Stimulated activated CD4-positive, alpha-beta T cell treated with anti-CD3 and anti-CD28 coated beads, Interleukin-1b, Interleukin-23, amount 100 ng/mL, for 1 hour (primary cell): ENCODE measurements at places on chromosomes 5 and 9.
A peak's percentile ranks its signal among the peaks of the same experiment; 100 is the strongest.

DNA sequence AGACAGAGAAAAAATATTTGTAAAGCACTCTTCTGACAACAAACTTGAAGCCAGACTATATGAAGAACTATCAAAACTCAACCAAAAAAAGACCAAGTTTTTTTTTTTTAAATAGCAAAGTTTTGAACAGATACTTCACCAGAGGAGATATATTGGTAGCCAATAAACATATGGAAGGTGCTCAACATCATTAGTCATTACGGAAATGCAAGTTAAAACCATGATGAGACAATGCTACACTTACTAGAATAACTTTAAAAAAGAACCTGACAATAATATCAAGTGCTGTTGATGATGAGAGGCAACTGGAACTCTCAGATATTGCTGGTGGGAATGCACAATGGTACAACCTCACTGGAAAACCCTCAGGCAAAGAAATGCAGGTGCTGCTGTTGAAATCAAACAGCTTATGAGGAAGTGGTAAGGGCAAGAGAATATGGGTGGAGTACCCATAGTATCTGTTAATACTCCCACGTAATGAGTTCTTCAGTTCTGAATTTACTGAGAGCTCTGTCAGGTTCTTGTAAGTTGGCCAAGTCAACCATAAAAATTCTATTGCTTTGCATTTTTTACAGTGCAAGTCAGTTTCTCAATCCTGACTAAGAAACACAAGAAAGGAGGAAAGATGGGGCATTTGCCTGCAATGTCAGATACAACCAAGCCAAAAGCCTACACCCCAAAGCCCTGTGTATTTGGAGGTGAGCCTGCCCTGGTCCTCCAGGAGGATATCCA lies 87.3 kb upstream of the GNAQ start:
- no peak for DNase-seq

DNA sequence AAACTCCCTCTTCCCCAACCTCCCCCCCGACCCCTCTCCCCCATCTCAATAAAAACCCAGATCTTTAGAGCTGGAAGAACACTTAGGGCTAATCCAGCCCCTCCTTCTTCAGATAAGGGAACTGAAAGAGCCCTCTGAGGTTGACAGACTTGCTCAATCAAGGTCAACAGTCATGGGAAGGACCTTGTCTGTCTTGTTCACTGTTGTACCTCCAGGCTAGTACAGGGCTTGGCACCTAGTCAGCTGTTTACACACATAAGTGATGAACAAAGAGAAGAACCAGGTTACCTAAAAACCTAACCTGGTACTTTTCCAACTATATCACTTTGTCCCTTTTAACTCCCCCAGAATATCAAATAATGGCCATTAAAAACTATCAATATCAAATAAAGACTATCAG lies 2.4 kb downstream of the TTC39B start:
- no peak for DNase-seq

- no peak for DNase-seq
Measured at GRCh38 chr9:35757226-35757891, 3.3 kb upstream of the MSMP start.

DNA sequence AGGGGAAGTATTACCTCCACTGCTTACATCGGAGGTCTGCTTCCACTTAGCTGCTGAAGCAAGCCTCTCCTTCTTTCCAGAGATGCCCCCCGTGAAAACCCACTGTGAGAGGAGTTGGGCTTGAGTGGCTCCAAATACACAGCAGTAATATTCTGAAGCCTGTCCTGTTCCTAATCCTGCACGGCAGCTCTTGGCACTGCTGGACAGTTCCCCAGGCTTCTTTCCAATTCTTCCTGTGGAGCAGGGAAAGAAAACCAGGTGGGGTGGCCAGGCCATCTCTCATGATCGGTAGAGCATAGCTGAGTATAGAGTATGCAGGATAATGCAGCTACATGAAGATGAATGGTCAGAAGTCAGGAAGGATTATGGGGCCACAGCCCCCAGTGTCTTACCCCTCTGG lies 335.3 kb downstream of the MARCHF11 start:
- DNase-seq = no peak

GRCh38 chr9:92480291-92480771 lies 2.0 kb downstream of the ASPN start:
- DNase-seq = no peak

DNA sequence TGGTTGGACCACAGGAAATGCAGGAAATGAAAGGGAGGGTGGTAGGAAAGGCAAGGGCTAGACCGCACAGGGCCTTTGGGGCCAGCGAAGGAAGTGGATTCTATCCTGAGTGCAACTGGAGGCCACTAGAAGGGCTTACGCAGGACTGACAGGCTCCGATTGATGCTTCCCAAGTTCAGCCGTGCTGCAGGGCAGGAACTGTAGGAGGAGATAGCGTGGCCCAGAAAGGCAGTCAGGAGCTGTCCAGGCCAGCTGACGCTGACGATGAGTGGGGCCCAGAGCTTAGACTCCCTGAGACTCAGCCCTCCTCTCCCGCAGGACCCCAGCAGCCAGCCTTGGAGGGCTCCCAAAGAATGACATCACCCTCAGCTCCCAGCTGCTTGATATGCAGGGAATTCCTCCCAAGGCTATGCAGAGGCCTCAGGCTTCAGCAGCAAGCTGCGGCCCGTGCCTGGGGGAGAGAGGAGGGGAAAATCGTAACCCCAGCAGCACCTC lies 48.8 kb downstream of the KCNIP1 start:
- DNase-seq = no peak

- DNase-seq = no peak
Measured at GRCh38 chr5:18736051-18736398, 1101.8 kb downstream of the TAF11L14 start.

- no peak for DNase-seq
Measured at GRCh38 chr5:139701056-139701741, 53.0 kb downstream of the CXXC5 start.

- DNase-seq = no peak
Measured at GRCh38 chr9:116724123-116724522, 37.0 kb downstream of the TRIM32 start.

GRCh38 chr5:114243972-114244317 lies 117.9 kb upstream of the KCNN2 start:
- no peak for DNase-seq

- no peak for DNase-seq
Measured at GRCh38 chr5:139524446-139524845, 36.7 kb upstream of the UBE2D2 start.

- DNase-seq = no peak
Measured at GRCh38 chr5:126448720-126449119, 25.5 kb downstream of the GRAMD2B start.

GRCh38 chr9:127608104-127608966 lies 3.7 kb upstream of the STXBP1 start:
- peak; percentile 53 for DNase-seq

GRCh38 chr5:54317511-54318260 lies 7.3 kb upstream of the ARL15 start:
- no peak for DNase-seq
